Inflammatory macrophage treated with lipopolysaccharide for 1 hour (primary cell): ENCODE measurements at places on chromosomes 6 and 20.

GRCh38 chr20:41248368-41249024 is 69.0 kb downstream of the ZHX3 start:
- DNase-seq = no peak

DNA sequence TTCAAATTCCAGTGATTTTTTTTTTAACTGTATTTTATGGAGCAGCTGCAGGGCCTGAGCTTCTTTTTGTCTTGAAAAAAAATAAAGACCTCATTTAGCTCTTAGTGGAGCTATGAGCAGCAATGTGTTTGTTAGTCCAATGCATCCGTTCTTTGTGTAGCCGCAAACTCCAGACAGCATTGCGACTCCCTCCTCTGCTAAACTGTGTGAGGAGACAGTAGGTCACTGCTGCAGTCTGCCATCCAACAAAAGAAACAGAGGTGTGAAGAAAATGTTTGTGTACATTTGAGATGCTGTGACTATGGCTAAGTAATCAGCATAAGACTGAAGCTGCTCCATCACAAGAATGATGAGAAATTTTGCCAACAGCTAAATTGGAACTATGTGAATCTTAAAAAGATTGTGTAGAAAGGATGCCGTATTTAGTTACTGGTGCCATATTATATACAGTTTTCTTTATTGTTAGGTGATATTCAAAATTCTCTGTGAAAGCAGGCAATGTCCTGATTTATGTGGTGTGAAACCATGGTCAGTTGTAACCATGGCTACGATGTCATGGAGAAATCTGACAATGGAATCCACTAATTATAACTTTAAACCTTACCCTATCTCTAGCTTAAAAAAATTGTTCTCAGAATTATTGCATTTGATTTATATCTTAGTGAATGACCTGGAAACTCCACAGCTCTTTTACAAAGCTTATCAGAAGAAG is 428.8 kb upstream of the EPHA7 start:
- DNase-seq = no peak

GRCh38 chr6:45314146-45314545 is 14.0 kb upstream of the RUNX2 start:
- no peak for DNase-seq

DNA sequence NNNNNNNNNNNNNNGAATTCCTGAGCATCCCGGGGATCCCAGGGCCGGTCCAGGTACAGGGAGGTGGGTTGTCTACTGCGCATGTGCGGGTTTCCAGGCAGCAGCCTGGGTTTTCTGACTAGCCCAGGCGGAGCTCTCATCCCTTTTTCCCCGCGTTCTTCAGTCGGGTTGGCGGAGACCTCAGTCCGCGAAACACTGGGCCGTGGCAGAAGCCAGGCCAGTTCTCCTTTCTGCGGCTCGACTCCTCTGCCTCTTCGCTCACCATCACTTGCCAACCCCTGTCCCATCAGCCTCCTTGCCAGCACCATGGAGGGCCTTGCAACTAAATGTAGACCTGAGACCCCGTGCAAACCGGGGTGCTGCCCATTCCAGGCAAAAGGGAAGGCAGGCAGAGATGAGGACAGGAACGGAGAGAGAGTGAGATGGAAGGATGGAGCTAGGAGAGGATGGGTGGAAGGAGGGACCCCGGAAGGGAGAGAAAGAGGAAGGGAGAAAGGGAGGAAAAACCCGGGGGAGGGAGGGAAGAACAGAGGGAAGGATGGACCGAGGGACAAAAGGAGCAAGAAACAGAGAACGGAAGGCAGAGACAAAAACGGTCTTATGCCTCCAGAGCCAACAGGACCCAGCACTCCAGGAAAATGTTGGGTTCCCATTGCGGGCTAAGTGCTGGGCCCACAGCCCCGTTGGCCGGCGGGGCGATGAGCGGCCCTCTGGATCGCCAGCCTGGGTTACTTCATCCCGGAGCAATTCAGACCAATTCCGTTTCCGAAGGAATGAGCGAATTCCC is 445.4 kb upstream of the DEFB115 start:
- peak; percentile 74 for DNase-seq

DNA sequence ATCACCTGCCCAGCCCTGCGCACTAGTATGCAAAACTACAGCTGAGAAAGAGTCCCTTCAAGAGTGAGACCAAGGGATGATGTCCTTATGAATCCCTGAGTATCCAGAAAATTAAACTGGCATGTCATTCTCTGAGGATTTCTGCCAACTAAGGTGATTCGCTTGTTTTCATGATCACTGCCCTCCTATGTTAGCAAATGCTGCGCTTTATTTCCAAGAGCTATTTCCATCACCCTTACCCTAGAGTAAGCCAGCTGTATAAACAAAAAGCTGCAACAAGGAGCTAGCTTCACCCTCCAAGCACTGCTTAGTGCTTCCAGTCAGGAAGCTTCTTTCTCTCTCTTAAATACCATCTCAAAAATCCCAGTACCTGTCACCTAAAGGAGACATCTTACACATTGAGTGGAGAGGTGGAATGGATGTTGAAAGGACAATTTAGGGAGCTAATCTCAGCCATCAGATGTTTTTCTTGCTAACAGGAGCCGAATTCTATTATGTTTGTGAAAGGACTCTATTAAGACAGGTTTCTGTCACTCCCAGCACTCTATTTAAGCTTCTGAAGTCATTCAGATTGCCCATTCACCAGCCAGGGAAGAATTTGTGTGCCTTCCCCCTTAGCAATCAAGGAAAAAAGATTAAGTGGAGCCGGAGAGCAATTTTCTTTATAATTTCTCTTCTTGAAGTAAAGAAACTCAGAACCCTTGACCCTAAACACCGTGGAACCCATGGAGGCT is 322.2 kb downstream of the NRN1 start:
- no peak for DNase-seq

- no peak for DNase-seq
Observed at GRCh38 chr20:57280221-57280620, 13.8 kb upstream of the BMP7 start.

DNA sequence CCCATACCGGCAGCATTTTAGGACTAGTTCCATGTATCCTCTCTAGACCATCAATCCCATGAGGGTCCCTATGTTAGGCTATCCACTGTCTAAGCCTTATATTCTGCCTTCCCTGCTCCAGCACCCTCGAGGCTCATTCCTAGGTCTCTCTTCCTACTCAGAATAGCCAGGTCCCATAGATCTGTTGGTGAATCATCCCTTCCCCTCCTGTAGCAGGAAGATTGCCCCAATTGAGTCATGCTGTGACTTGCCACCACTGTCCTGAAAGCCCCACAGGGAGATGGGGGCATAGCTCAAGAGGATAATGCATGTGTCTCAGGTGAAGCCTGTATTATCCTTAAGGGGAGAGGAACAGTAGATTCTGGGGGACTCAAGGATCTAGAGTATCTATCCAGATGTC is 143.1 kb upstream of the MOCS1 start:
- DNase-seq = no peak

- DNase-seq = no peak
Observed at GRCh38 chr6:160634706-160635105, 29.4 kb downstream of the LPA start.
